ENCODE measurements at places on chromosomes 11 and 22.
A peak's percentile ranks its signal among the peaks of the same experiment; 100 is the strongest.

- H3K27me3 ChIP-seq: no peaks in the 10 kb centered on the region
- H3K4me1 ChIP-seq: peaks cover 71% of the 10 kb centered on the region
- peak overlapping the region; percentile 52 for H3K4me3 ChIP-seq
- peak overlapping the region; percentile 92 for H3K27ac ChIP-seq
- no peaks in the 10 kb centered on the region for H3K36me3 ChIP-seq
- DNase-seq: peak; percentile 43
Measured at GRCh38 chr22:37806409-37807333, 1.1 kb upstream of the GCAT start.

DNA sequence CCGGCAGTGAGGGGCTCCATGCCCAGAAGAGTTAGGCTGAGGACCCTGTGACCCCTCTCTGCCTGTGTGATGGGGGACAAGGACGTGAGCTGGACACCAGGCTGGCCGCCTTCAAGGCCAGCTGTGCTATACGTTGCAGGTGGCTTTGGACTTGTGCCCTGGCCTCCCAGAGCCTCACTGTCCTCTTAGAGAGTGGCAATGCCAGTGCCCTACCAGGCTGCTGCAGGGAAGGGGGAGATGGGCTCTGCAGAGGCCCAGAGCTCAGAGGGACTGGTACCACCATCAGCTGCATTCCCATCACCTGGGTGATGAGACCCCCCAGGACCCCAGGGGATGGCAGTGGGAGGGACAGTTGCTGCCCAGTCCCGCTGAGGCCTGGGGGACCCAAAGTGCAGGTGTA lies 90.4 kb upstream of the SHISAL1 start:
- no peak overlapping the region for H3K27ac ChIP-seq
- H3K4me3 ChIP-seq: no peak overlapping the region
- no peak for DNase-seq
- H3K4me1 ChIP-seq: peaks cover 12% of the 10 kb centered on the region

- no peak overlapping the region for H3K27ac ChIP-seq
- DNase-seq: no peak
- H3K4me3 ChIP-seq: no peak overlapping the region
- H3K4me1 ChIP-seq: peaks cover 22% of the 10 kb centered on the region
- H3K36me3 ChIP-seq: peaks cover 2% of the 10 kb centered on the region
- no peaks in the 10 kb centered on the region for H3K27me3 ChIP-seq
Measured at GRCh38 chr11:90218606-90219005, 4.2 kb downstream of the CHORDC1 start.

DNA sequence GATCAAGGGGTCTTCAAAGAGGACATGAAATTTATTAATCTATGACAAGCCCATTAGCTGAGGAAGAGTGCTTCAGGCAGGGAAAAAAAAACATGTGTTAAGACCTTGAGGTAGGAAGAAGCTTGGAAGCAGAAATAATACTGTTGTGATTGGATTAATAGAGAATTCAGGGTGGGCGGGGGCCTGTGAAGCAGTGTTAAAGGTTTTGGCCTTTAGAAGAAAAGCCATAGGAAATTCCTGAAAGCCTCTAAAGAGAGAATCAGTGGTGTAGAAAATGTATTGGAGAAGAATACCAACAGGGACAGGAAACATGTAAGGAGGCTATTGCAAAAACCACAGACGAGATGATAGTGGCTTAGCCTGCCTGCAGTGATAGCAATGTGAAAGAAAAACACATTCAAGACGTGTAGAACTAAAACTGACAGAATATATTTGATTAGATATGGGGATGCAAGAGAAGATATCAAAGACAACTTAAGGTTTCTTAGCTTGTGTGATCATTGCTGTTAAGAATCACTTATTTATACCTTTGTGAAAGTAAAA lies 404.4 kb upstream of the ANO3 start:
- no peak overlapping the region for H3K4me3 ChIP-seq
- no peak overlapping the region for H3K27ac ChIP-seq
- H3K4me1 ChIP-seq: no peaks in the 10 kb centered on the region
- no peaks in the 10 kb centered on the region for H3K27me3 ChIP-seq
- no peaks in the 10 kb centered on the region for H3K36me3 ChIP-seq

DNA sequence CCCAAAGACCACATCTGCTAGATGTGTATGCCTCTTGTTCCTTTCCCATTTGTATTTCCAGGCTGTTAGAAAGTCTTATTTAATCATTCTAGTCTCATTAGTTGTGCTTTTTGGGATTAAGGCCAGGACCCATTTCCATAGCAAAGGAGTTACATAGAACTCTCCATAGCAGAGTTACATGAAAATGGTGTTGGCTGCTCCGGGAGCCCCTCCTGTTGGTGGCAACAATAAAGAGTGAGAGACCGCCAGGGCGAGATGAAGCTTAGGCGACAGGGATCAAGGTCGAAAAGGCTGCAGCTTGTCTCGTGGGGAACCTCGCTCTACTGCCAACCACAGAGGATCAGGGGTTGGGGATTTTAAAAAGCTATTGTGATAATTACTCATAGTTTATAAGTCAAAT lies 58.3 kb downstream of the GRIK4 start:
- no peak overlapping the region for H3K4me3 ChIP-seq
- no peaks in the 10 kb centered on the region for H3K27me3 ChIP-seq
- no peak for DNase-seq
- peaks cover 5% of the 10 kb centered on the region for H3K4me1 ChIP-seq

DNA sequence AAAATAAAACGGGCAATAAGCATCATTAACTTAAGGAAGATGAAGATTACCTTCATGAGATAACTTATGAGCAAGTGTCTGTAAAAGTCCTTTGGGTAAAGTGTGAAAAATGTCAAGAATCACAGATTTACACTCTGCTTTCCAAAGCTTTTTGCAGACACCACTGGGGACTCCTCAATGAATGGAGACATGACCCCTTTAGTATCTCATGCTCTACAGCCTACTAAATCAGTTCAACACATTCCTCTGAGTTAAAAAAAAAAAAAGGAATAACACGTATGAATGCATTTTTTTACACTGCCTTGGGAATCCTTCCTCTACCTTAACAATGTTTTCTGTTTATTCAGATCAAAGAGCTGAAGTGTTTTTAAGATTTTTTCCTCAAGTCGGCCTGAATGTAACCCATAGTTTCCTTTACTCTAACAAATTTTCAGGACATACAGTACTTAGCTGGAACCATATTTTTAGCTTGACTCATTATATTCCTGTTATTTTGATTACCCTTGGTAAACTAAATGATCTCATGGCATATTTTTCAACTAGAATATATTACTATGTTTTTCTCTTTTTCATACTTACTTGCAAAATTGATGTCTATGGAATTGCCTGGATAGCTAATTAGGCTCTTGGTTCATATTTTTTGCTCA lies 25.9 kb upstream of the RAB30 start:
- H3K36me3 ChIP-seq: no peaks in the 10 kb centered on the region
- H3K27ac ChIP-seq: no peak overlapping the region

GRCh38 chr11:94746721-94747120 lies 21.4 kb upstream of the AMOTL1 start:
- peak; percentile 39 for DNase-seq
- H3K36me3 ChIP-seq: no peaks in the 10 kb centered on the region
- H3K4me1 ChIP-seq: peaks cover 32% of the 10 kb centered on the region

Measured in body of pancreas (tissue), 4 donors.